Activated T-cell treated with anti-CD3 and anti-CD28 coated beads, Interleukin-2, amount 50 U/mL, for 1 hour (primary cell): ENCODE measurements at places on chromosomes 1 and 21.

- DNase-seq: no peak
Measured at GRCh38 chr1:54764922-54765561, 719 bp upstream of the PARS2 start.

GRCh38 chr1:5595531-5596170, 396.6 kb downstream of the NPHP4 start:
- DNase-seq: no peak

DNA sequence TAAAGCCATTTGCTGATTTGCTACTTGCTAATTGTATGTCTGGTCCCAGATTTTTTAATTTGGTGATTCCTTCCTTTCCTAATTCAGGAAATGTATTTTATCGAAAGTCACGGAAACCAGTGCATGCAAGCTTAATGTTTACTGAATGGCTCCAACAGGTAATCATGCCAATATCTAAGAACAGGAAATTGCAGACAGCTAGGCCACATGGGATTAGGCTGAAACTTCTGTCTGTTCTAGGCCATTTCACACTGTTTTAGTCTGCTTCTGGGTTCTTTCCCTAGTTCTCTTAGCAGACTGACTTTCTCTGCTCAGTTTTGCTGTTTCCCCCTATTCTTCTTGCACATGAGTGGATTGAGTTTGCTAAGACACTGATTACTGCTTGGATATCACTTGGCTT, 111.4 kb downstream of the NTNG1 start:
- no peak for DNase-seq

- no peak for DNase-seq
Measured at GRCh38 chr1:113055570-113055969, 17.4 kb upstream of the LRIG2 start.

- no peak for DNase-seq
Measured at GRCh38 chr1:91894036-91894761, 8.2 kb upstream of the TGFBR3 start.

DNA sequence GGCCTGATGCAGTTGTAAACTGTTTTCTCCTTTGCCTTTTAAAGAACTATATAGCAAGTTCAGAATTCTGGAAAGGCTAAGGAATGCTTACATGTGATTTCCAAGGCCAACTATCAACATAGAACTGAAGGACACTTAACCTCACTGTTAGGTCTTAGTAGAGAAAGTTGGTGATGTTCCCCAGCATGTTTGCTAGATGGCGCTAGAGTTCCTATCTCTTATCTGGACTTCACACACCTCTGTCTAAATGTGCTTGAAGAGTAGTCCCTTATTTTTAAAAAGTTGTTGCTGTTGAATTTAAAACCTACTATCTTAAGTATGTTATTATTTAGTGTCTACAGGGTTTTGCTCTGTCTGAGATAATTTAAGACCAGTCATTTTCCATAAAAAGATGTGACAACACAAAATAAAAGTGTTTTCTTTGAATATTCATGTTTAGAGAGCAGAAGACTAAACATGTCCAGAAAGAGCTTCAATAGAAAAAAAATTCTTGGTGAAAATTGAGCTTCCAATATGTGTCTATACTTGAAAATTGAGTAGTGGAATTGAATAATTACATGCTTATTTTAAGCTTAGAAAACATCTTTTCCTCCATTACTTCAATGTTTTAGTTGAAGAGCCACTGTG, 237.3 kb downstream of the S1PR1 start:
- DNase-seq: no peak

DNA sequence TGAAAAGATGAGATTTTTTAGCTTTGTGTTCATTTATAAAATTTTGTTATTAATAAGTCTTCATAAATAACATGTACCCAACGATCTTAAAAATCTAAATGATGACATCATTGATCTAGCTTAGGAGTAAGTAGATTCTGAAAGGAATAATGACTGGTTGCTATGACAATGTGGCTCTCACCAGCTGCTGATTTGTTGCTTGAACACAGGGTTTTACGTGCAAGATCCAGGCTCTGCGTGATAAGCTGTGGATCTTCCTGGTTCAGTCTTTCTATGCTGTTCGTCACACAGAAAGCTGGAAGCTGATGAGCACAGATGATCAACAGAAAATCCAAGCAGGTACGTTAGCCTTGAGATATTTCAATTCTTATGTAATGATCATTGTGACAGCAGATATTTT, 49.1 kb upstream of the C1orf146 start:
- DNase-seq: no peak

GRCh38 chr1:25018110-25018735, 88.1 kb upstream of the RUNX3 start:
- no peak for DNase-seq

- DNase-seq: no peak
Measured at GRCh38 chr1:8340448-8340847, 22.5 kb downstream of the SLC45A1 start.

- DNase-seq: no peak
Measured at GRCh38 chr1:219480011-219480410, 132.9 kb downstream of the ZC3H11B start.

DNA sequence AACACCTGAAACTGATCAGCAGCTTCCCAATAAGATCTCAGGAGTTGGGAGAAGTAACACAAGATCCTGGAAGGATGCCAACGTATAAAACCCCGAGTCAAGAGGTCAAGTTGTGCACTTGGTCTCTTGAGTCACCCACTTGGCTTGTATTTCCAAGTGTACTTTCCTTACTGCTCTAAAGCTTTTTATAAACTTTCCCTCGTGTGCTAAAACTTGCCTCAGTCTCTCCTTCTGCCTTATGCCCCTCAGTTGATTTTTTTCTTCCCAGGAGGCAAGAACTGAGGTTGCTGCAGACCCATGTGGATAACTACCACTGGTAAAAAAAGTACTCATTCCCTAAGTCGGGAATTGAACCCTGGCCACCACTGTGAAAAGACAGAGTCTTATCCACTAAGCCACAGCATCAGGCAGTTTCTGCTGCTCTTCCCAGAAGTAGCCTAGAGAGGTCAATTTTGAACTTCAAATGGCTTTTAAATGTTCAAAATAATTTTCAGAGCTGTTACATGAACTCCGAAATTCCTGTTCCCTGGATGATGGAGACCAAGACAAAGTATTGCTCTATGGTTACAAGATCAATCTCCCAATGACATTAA, 28.9 kb downstream of the ITLN2 start:
- no peak for DNase-seq

DNA sequence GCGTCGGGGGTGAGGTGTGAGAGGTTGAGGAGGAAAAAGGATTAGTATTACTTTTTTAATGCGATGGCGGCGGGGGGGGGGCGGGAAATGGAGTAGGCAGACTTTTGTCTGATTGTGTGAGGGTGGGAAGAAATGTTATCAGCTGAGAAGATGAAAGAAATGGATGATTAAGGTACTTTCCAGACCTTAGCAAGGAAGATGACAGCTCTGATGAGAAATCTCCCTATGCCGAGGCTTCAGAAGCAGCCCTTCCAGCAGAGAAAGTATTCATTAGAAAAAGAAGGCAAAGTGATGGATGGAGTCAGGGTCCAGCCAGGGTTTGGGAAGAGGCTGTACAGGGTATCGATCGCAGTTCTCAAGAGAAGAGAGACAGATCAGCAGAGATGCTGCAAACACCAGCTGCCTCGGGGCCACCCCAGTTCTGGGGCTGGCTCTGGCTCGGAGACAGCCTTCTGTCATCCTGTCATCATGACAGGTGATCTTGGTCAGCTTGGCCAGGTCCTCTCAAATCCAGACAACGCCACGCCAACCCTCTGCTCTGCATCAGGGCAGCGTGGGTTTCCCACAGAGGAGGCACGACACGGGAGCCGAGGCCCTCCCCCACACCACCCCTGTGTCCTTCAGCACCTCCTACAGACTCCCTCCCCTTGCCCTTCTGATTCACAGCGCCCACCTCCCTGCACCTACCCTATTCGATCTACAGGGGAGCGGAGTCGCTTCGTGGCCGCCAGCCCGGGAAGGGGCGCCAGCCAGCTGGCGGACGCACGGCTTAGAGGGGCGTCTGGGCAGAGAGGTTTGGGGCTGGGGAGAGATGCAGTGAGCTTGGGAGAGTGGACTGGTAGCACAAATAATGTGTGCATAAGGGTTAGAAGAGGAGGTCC, 674 bp upstream of the ATXN7L2 start:
- DNase-seq: peak; percentile 61

GRCh38 chr1:224317383-224318045, 12.5 kb downstream of the NVL start:
- DNase-seq: no peak

DNA sequence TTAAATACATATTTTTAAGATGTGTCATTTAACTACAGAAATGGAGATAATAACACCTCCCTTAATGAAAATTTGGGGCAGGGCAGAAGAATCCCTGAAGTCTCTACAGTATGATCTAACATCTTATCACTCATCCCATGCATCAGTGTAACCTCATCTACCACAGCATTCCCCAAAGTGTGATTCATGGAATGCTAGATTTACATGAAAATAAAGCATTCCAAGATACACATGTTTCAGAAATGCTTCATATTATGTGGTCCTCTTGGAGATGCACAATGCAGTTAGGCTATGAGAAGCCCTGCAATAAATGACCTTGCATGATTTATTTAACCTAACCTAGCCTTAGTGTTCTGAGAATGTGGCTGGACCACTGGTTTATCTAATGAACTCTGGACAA, 166.9 kb upstream of the SYT6 start:
- no peak for DNase-seq

DNA sequence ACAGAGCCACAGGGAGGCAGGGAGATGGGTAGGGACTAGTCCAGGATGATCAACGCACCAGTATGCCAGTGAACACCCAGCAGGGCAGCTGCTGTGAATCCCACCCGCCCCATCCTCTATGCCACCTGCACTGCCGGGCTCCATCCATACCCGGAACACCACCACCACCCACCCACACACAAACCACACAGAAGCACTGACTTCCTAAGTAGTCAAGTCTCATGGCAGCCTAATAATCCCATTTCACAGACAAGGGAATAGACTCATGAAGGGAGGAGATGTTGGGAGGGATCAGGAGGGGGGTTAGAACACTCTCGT, 6.3 kb downstream of the DRAXIN start:
- no peak for DNase-seq

- DNase-seq: no peak
Measured at GRCh38 chr1:67684526-67685066, 405 bp upstream of the GADD45A start.

DNA sequence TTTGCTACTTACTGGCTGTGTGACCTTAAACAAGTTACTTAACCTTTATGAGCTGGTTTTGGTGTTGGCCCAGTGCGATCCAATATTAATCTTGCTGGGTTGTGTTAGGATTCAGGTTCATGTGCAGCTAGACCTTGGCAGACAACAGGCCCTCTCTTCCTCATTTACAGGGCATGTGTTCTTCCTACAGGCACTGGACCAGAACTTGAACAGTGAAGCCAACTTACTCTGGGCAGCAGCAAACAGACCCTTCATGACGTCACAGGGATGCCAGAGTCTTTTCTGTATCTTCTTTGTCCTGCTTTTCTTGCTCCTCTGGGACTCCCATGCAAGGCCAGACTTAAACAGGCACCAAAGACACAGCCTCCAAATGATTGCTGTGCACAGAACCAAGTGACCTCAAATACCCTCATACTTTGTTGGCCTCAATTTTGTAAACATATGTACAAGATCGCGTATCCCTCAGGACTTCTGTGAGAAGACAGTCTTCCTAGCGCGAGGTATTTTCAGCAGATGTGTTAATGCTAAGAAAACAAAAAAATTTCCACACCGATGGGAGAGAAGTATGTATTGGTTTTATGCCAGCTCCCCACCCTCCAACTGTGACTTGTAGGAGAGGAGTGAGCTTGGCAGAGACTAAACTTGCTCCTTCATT, 73.7 kb downstream of the URB2 start:
- DNase-seq: no peak

DNA sequence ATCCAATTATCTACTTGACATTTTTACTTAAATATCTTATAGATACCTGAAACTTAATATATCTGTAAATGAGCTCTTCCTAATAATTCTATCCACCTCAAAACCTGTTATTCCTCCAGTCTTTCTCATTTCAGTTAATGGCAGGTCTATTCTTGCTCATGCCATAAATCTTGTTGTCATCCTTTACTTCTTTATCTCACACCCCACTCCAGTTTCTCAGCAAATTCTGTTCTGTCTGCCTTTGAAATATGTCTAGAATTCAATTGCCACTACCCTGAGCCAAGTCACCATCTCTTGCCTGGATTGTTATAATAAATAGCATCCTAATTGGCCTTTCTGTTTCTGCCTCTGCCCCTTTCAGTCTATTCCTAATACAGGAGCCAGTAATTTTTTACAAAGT, 105.8 kb downstream of the MAN1A2 start:
- no peak for DNase-seq

DNA sequence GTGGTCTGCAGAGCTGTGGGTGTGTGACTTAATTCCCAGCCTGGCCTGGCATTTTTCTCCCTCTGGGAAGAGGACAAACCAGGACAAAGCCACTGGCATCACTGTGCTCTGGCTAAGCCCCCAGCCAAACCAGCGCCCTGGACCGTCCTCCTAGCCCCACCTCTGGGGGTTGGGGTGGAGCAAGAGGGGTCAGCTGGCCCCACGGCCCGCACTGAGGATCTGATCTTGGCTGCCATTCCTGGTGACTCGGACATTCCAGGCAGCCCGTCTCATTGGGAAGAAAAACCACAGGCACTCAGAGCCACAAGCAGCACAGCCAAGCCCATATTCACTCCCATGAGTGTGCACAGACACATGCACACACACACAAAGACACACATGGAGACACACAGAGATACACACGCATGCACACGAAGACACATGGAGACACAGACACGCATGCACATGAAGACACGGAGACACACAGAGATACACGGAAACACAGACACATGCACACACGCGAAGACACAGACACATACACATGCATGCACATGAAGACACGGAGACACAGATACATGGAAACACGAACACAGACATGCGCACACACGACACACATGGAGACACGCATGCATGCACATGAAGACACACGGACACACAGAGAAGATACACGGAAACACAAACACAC, 2.3 kb upstream of the MXRA8 start:
- DNase-seq: no peak

DNA sequence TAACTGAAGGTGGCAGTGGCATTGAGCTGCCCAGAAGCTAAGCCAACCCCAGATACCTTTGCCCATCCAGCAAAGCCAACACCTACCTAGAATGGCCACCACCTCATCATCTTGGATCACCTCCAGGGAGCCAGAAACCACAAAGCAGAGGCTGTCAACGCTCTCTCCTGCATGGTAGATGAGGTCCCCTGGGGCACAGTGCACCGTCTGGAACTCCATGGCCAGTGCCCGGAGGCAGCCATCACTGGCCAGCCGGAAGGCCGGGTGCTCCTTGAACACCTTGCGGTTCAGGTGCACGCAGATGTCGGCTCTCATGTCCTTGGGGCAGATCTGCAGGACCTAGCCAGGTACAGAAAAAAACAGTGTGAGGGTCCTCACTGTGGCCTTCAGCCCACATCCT, 336.5 kb downstream of the KCNH1 start:
- DNase-seq: no peak
